ENCODE measurements at places on chromosomes 7 and 10. TPM values are rescaled to one million over a fixed set of nuclear protein-coding genes. Genes with fewer than 3 reads are reported as not detected.

Gene FAS
- 58.5 TPM for total RNA-seq

Gene NPSR1
- total RNA-seq = not detected

Gene TMEM26
- total RNA-seq = not detected

Gene SPDYE5
- not detected for total RNA-seq

Gene MGMT
- total RNA-seq = 16.7 TPM

Gene HMX3
- not detected for total RNA-seq
